SK-N-DZ (cell line): ENCODE measurements at places on chromosomes 5 and 9.

DNA sequence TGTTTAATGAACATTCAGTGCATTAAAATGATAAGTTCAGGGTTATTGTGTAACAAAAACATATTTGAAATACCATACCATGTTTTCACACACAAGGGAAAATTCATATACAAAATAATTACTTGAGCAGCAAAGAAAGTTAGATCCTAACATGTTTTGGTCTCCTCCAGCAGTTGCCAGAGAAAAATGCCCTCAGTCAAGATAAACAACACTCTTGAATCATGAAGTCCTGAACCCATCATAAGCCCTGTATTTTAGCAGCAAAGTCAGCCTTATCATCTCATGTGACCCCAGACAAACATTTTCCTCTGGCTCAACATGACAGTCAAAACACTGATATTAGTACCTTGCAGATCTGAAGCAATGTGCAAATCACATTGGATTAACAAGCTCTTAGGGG is 1541.1 kb upstream of the WWC1 start:
- DNase-seq, result no peak

GRCh38 chr5:90306613-90307012 is 102.9 kb downstream of the CETN3 start:
- DNase-seq, result no peak

DNA sequence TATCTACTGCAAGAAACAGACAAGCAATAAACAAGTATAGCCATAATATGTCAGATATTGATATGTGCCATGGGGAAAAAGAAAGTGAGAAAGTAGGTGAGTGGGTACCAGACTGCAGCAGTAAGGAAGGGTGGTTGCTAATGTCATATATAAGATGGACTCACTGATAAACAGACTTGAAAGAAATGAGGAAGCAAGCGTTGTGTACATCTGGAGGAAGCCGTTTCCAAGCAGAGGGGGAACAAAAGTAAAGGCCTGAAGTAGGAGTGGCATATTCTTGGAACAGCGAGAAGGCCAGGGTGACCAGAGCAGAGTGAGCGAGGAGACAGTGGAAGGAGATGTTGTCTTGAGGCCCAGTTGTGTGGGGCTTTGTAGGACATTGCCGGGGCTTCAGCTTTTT is 142.2 kb upstream of the MAP3K1 start:
- DNase-seq, result no peak

GRCh38 chr5:86623785-86624483 is 6.2 kb downstream of the COX7C start:
- no peak for DNase-seq

GRCh38 chr5:4337519-4337918 is 741.9 kb downstream of the IRX1 start:
- no peak for DNase-seq

DNA sequence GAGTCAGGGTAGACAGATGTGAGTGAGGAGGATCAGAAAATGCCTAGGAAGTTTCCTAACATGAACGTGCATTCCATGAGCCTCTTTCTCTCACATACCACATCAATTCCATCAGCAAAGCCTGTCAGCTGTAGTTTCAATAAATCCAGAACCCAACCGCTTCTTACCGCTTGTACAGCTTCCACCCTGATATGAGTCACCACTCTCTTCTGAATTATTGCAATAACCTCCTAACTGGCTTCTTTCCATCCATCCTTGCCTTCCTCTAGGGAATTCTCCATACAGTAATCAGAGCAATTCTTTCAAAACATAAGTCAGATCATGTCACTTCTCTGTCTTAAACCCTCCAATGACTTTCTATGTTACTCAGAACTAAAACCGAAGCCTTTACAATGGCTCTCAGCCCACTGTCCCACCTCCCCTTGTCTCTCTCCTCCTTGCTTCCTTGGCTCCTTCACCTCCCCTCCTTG is 8.1 kb upstream of the RAD23B start:
- DNase-seq, result no peak

- no peak for DNase-seq
Observed at GRCh38 chr9:137317718-137318511, 15.8 kb upstream of the NRARP start.

GRCh38 chr9:133711428-133712220 is 26.5 kb downstream of the SARDH start:
- DNase-seq, result no peak

DNA sequence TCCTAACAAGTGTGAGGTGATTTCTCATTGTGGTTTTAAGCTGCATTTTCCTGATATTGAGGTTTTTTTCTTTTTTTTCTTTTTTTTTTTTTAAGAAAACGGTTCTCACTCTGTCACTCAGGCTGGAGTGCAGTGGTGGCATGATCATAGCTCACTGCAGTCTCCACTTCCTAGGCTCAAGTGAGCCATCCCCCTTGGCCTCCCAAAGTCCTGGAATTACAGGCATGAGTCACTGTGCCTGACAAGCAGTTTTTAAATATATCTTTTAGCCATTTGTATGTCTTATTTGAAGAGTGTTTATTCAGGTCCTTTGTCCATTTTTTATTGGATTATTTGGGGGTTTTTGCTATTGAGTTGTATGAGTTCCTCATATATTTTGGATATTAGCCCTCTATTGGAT is 53.8 kb downstream of the GCNT1 start:
- no peak for DNase-seq

DNA sequence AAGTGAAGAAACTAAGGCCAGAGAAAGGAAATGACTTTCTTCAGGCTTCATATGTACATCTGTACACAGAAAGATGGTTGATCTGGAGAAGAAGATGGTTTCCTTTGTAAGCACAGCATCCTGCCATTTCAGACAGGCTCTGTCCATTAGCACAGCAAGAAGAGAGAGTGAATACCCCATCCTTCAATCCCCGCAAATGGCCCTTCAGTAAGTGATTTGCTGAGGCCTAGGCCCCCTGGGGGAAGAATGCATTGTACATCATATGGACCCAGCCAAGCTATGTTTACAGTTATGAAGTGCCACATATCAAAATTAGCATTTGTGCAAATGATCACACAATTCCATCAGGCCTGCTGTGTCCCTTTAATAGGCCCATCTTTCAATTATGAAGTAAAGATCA is 657.4 kb downstream of the BRINP1 start:
- DNase-seq, result no peak

DNA sequence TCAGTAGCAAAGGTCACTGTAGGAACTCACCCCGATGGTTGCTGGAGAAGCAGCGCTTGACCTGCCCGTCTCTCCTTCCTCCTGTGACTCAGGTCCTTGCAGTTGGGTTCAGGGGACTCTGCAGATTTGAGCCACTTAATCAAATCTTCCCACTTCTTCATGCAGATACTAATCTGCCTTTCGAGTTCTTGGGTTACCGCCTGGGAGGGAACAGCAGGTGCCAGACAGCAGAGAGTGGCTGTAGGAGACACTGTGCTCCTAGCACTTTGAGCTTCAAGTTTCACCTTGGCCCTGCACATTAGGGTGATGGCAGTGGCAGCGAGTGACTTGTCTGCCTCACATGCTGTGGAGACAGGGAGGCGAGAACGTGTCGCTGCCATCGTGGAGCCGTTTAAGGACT is 478.3 kb downstream of the PSAT1 start:
- DNase-seq, result peak; percentile 88

GRCh38 chr9:131799177-131799823 is 59.4 kb upstream of the RAPGEF1 start:
- DNase-seq, result no peak

- DNase-seq, result no peak
Observed at GRCh38 chr5:55231919-55232270, 1.5 kb downstream of the CCNO start.

DNA sequence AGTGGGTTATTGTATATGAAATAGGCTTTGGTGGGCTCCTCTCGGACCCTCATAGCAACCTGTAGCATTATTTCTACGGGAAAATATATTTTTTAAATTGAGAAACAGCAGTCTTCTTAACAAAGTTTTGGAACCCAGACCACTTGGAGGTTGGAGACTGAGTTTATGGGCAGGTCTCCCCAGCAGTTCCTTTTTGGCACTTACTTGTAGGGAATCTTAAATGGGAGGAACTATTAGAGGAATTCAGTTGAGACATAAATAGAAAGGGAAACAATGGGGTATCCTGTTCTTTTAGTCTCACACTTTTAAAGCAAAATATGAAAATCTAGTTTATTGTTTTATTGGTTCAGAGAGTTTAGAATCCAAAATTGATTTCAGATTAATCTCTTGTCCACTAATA is 111.5 kb downstream of the TRIO start:
- no peak for DNase-seq

GRCh38 chr5:142663246-142663645 is 22.6 kb downstream of the FGF1 start:
- DNase-seq, result no peak

DNA sequence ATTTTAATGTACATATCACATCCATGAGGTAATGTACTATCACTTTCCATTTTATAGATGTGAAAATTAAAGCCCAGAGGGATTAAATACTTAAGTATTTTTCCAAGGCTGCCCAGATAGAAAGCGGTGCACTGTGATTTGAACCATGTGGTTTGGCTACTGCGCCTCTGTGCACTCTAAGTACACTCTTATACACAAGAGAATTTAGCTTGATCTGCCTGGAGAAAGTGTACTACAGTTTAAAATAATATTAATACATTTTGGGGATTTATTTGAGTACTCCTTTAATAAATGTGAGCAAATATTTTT is 360.4 kb upstream of the ACTBL2 start:
- DNase-seq, result no peak

GRCh38 chr5:108467563-108467962 is 85.7 kb upstream of the FBXL17 start:
- DNase-seq, result no peak

DNA sequence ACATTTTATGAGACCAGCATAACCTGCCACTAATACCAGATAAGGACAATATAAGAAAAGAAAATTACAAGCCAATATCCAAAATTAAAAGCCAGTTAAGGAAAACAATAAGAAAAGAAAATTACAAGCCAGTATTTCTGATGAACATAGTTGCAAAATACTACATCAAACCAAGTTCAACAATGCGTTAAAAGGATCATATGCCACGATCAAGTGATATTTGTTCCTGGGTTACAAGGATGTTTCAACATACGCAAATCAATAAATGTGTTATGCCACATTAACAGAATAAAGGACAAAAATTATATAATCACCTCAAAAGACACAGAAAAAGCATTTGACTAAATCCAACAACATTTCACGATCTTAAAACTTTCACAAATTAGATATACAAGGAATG is 431.9 kb downstream of the ELAVL2 start:
- no peak for DNase-seq

GRCh38 chr5:14778792-14779070 is 92.8 kb downstream of the ANKH start:
- no peak for DNase-seq

DNA sequence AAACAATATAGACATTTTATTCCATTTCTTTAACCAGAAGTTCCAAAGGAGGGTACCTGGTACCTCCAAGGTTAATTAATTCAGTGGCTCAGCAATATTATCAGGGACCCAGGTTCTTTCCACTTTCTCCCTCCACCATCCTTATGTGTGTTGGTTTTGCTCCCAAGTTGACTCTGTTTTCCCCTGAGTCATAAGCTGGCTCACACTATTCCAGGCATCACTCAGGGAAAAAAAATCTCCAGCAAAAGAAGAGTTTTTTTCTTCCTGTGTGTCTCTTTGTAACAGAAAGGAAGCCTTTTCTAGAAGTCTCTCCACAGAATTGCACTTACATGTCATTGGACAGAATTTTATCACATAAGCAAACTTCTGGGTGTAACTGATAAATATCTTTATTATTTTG is 31.2 kb upstream of the GALNT10 start:
- no peak for DNase-seq

DNA sequence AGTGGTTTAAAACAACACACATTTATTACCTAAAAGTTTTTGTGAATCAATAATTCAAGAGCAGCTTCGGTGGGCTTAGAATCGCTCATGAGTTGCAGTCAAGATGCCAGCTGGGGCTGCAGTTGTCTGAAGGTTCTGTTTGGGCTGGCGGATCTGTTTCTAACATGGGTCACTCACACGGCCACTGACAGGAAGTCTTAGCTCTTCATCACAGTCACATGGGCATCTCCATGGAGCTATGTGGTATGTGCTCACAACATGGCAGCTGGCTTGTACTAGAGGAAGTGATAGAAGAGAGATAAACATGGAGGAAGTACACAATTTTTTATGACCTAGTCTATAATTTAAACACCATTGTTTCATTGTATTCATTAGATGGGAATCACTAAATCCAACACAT is 11.2 kb downstream of the KLHL9 start:
- DNase-seq, result no peak

- no peak for DNase-seq
Observed at GRCh38 chr5:75847561-75848021, 130.4 kb upstream of the POC5 start.
